ENCODE measurements at places on chromosomes 5 and 9. TPM values are rescaled to one million over a fixed set of nuclear protein-coding genes. Genes with fewer than 3 reads are reported as not detected.

DNA sequence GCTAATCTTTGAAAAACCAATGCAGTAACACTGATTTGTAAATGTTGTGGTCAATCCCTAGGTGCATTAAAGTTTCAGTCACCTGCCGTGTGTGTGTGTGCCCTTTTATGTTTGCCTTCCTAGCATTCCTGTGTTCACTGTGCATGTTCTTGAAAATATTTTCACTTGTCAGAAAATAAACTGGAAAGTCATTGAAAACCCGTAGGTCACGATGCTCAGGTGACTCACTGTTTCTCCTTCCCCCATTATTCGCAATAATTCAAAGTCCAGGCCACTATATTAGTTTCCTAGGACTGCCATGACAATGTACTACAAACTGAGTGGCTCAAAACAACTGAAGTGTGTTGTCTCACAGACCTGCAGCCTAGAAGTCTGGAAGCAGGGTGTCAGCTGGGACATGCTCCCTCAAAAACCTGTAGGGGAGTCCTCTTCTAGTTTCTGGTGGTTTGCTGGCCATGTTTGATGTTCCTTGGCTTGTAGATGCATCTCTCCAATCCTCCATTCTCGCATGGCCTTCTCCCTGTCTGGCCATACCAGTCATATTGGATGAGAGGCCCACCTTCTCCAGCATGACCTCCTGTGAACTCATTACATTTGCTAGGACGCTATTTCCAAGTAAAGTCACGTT lies 29.3 kb downstream of the MARVELD2 start:
- H3K4me3 ChIP-seq = no peak overlapping the region
- no peaks in the 10 kb centered on the region for H3K27me3 ChIP-seq
- H3K36me3 ChIP-seq = no peaks in the 10 kb centered on the region
- no peak for DNase-seq

- H3K4me3 ChIP-seq = no peak overlapping the region
- H3K27ac ChIP-seq = no peak overlapping the region
These were observed 193.7 kb downstream of the TLE4 start for GRCh38 chr9:79765466-79765865.

- H3K4me1 ChIP-seq = no peaks in the 10 kb centered on the region
- no peaks in the 10 kb centered on the region for H3K36me3 ChIP-seq
- no peaks in the 10 kb centered on the region for H3K27me3 ChIP-seq
- no peak overlapping the region for H3K27ac ChIP-seq
These were observed 72.5 kb downstream of the APTX start for GRCh38 chr9:32928912-32929311.

DNA sequence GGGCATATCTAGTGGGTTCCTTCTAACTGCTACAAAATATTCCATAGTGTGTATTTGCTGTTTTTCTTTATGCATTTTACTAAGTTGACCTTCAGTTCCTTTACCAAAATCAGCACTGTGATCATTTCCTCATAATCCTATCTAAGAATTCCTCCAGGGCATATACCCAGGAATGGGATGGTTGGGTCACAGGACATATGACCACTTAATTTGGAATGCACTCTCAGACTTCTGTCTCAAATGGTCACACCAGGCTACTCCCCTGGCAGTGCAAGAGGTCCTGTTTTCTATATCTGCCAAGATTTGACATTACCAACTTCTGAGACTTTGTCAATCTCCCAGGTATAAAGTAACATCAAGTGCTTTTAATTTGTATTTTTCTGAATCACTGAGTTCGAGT lies 63.9 kb downstream of the ADAMTS12 start:
- no peak overlapping the region for H3K4me3 ChIP-seq
- no peak for DNase-seq
- no peaks in the 10 kb centered on the region for H3K4me1 ChIP-seq
- H3K36me3 ChIP-seq = no peaks in the 10 kb centered on the region
- no peak overlapping the region for H3K27ac ChIP-seq
- peaks cover 4% of the 10 kb centered on the region for H3K27me3 ChIP-seq

- H3K27me3 ChIP-seq = no peaks in the 10 kb centered on the region
- H3K27ac ChIP-seq = peak overlapping the region; percentile 57
- peaks cover 9% of the 10 kb centered on the region for H3K4me1 ChIP-seq
- no peaks in the 10 kb centered on the region for H3K36me3 ChIP-seq
These were observed 165.0 kb upstream of the ZNF462 start for GRCh38 chr9:106697750-106698502.

DNA sequence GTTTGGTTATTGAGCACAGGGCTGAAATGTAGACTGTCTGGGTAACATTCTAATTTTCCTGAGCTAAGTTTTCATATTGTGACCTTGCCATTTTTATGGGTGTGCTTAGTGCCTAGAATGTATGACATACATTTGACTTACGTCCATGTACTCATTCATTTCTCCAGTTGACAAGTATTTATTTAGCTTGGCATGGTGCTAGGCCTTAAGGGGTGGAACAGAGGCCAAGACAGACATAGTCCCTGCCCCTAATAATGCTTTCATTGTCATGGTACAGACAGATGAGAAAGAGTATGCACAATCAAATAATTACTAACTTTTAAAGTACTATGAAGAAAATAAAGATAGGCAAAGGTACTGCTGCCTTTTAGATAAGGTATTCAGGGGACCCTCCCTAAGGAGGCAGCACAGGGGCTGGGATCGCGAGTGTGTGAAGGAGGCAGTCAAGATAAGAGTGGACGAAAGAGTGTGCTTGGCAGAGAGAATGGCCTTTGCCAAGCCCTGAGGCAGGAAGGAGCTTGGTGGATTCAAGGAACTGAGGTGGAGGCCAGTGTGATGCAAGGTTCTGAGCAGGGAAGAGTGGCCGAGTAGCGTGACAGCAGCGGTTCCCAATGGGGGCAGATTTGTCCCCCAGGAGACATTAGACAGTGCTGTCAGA lies 128.0 kb downstream of the PIP5K1B start:
- H3K36me3 ChIP-seq = no peaks in the 10 kb centered on the region
- DNase-seq = no peak
- H3K27ac ChIP-seq = no peak overlapping the region

DNA sequence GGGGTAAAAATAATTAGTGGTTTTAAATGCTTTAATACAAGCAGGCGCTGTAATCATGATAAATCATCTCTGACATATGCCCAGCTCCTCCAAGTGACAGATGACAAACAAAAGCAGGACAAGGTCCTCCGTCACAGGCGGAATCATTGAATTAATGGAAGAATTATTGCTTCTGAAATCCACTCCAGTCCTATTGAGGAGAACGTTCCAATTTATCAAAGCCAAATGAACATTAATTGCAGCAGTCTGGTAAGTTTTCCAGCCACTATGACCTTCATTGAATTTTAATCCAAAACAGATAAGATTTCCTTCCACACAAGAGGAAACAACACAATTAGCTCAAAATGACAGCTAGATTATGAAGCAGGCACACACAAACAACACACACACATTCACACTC lies 136.8 kb downstream of the ASTN2 start:
- H3K4me3 ChIP-seq = no peak overlapping the region
- H3K27me3 ChIP-seq = no peaks in the 10 kb centered on the region
- H3K4me1 ChIP-seq = no peaks in the 10 kb centered on the region
- H3K27ac ChIP-seq = no peak overlapping the region
- H3K36me3 ChIP-seq = no peaks in the 10 kb centered on the region

GRCh38 chr5:156435101-156435500 lies 108.1 kb downstream of the SGCD start:
- H3K27ac ChIP-seq = no peak overlapping the region

DNA sequence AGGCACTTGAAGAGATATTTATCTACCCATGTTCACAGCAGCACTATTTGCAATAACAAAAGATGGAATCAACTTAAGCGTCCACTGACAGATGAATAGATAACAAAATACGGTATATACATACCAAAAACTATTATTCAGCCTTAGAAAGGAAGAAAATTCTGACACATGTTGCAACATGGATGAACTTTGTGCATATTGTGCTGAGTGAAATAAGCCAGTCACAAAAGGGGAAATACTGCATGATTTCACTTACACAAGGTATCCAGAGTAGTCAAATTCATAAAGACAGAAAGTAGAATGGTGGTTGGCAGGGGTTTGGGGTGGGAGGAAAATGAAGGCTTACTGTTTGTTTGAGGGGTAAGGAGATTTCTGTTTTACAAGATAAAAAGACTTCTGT lies 66.0 kb downstream of the FBN2 start:
- no peaks in the 10 kb centered on the region for H3K36me3 ChIP-seq
- no peaks in the 10 kb centered on the region for H3K27me3 ChIP-seq
- H3K4me3 ChIP-seq = no peak overlapping the region
- no peak for DNase-seq
- no peak overlapping the region for H3K27ac ChIP-seq

DNA sequence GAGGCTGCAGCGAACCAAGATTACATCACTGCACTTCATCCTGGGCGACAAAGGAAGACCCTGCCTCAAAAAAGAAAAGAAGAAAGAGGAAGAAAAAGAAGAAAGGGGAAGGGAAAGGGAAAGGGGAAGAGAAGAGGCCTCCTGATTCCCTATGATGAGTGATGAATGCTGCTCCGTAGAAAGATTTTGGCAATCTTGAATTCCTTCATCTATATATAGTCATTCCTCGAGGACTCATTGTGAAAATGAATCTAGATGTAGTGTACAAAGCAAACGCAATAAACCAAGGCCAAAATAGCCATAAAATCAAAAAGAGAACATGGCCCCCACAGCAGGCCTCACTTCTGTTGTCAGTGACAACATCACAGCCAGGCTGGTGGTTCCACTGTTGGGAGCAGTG lies 218.0 kb downstream of the DCP2 start:
- H3K4me1 ChIP-seq = peaks cover 4% of the 10 kb centered on the region
- no peak for DNase-seq
- H3K27me3 ChIP-seq = no peaks in the 10 kb centered on the region
- no peak overlapping the region for H3K27ac ChIP-seq

DNA sequence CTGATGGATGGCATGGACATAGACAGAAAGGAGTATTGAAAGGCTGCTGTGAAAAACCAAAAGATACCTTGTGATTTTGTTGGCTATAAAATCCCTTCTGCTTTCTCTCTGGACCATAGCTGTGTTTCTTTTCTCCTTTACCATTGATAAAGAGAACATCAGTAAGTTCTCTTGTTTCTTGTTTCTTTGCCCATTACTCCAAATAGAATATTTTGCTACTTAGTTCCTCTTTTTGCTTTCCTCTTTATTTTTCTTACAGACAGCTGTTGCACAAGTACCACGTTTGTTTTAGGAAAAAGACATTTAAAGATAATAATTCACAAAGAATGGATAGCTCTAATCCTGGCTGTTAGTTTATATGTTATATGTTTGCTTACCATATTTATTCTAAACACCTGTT lies 1129.2 kb downstream of the DTWD2 start:
- no peak for DNase-seq
- no peaks in the 10 kb centered on the region for H3K27me3 ChIP-seq
- no peak overlapping the region for H3K4me3 ChIP-seq
- no peaks in the 10 kb centered on the region for H3K4me1 ChIP-seq

DNA sequence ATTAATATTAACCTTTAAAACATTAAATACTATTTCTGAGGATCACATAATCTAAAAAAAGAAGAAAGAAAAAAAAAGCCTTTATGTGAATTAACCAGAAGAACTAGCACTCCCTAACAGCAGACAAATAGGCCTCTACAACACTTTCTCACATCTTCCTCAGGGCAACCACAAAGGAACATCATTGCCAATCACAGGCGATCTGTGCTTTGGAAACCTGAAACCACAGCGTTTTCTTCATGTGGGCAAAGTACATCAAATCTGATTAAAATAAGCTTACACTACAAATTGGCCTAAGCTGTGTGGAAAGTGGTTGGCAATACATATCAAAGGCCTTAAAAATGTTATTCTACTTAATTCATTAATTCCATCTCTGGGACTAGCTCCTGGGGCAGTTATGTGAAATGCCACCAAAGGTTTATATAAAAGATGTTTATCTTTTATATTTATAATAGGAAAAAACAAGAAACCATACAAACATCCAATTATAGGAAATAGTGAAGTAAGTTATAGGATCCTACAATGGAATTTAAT lies 184.8 kb upstream of the TBCA start:
- no peak for DNase-seq
- H3K27ac ChIP-seq = no peak overlapping the region
- H3K36me3 ChIP-seq = no peaks in the 10 kb centered on the region
- H3K27me3 ChIP-seq = peaks cover 8% of the 10 kb centered on the region
- H3K4me3 ChIP-seq = no peak overlapping the region

DNA sequence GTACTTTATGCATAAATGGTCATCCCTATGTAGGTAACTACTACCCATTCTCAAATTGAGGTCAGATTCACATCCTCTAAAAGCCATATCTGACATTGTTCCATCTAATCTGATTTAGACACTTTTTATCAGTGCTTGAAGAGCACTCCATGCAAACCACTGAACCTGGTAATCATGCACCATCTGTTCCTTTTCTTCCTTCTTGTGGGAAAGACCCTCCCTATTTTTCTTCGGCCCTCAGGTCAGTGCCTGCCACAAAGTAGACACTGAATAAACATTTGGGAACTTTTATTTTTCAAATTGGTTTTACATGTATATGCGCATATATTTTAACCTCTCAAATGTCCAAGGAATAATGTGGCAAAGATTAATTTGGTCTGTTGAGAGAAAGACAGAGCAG lies 26.0 kb upstream of the PDE4D start:
- H3K4me3 ChIP-seq = no peak overlapping the region
- H3K36me3 ChIP-seq = no peaks in the 10 kb centered on the region
- no peak overlapping the region for H3K27ac ChIP-seq
- DNase-seq = no peak

- H3K27ac ChIP-seq = peak overlapping the region; percentile 93
- no peak for DNase-seq
- H3K4me3 ChIP-seq = no peak overlapping the region
- H3K27me3 ChIP-seq = no peaks in the 10 kb centered on the region
These were observed 238.6 kb downstream of the FANCC start for GRCh38 chr9:95078939-95079338.

DNA sequence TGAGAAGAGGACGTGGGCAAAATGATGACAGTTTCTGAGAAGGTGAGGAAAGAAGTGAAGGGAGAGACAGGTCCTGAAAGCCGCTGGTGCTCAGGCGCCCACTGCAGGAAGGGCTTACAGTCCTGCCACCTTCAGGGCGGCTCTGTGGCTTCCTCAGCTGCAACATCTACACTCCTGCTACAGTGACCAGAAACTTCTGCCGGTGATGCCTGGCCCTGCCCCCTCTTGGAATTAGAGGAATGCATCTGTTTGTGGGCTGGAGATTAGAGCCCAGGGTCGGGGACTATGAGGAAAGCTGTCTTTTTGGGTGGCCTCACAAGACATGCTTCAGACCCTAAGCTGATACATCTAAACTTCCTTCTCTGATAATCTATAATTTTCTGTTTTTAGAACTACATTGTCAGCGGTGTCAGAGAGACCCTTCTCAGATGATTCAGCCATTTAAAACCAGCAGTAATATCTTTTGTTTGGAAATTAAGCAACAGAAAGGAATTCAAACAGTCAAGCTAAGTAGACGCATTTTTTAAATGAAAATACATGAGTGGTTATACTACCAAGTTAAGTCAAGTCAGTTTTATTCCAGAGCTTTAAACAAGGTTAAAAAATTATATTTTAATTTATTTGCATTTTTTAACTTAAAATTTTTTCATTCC lies 30.4 kb downstream of the PRDM6 start:
- DNase-seq = no peak
- no peak overlapping the region for H3K4me3 ChIP-seq
- H3K36me3 ChIP-seq = no peaks in the 10 kb centered on the region
- H3K27ac ChIP-seq = no peak overlapping the region
- no peaks in the 10 kb centered on the region for H3K4me1 ChIP-seq

Gene ALDOB
- 0.82 TPM for total RNA-seq

Gene SQSTM1
- 955 TPM for total RNA-seq

Gene NUDT2
- total RNA-seq = 19.7 TPM

Gene BTNL3
- not detected for total RNA-seq

Gene IFNA16
- not detected for total RNA-seq

Gene SHC3
- total RNA-seq = 0.71 TPM

Gene C5orf52
- total RNA-seq = not detected

Gene ANKRD31
- not detected for total RNA-seq

Gene FRMPD1
- total RNA-seq = 4.9 TPM

Gene CCL28
- total RNA-seq = not detected

Gene SLCO6A1
- total RNA-seq = not detected

Gene F12
- not detected for total RNA-seq

Gene IDNK
- 1.0 TPM for total RNA-seq

Measured in psoas muscle (tissue), 8 donors.